Adipocyte (in vitro differentiated cells): ENCODE measurements at places on chromosomes 16 and 17.

- no peak for DNase-seq
Measured at GRCh38 chr17:49745175-49746139, 18.5 kb downstream of the FAM117A start.

DNA sequence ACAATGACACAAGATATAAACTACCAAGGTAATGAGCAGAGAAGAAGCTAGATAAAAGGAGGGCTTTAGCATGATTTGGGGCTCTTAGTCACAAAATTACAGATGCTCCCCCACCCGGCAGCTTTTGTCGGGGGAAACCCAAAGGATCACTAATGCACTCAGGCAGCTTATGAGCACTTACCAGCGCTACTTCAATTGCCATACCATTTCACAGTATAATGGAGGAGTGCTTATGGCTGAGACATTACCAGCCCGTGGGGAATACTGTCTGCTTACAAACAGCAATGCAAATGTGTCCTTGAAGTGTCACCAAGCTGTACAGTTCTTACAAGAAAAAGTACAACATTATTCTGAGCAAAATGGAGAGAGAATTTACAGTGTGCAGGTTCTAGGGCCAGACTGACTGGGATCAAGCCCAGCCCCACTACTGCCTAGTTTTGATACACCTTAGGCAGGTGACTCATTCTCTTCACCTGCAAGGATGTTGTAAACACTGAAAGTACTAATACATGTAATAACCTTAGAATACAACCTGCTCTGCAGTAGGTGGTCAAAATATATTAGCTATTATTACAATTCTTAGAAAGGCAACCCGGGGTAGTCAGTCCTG is 16.3 kb downstream of the ANKFY1 start:
- no peak for DNase-seq

GRCh38 chr17:43316522-43317142 is 82.2 kb upstream of the ARL4D start:
- DNase-seq = no peak

GRCh38 chr16:30064729-30065101 is 845 bp upstream of the ALDOA start:
- DNase-seq = no peak

GRCh38 chr17:12362853-12363455 is 302.7 kb upstream of the MYOCD start:
- DNase-seq = no peak

- no peak for DNase-seq
Measured at GRCh38 chr16:87369117-87369765, 14.3 kb downstream of the FBXO31 start.

DNA sequence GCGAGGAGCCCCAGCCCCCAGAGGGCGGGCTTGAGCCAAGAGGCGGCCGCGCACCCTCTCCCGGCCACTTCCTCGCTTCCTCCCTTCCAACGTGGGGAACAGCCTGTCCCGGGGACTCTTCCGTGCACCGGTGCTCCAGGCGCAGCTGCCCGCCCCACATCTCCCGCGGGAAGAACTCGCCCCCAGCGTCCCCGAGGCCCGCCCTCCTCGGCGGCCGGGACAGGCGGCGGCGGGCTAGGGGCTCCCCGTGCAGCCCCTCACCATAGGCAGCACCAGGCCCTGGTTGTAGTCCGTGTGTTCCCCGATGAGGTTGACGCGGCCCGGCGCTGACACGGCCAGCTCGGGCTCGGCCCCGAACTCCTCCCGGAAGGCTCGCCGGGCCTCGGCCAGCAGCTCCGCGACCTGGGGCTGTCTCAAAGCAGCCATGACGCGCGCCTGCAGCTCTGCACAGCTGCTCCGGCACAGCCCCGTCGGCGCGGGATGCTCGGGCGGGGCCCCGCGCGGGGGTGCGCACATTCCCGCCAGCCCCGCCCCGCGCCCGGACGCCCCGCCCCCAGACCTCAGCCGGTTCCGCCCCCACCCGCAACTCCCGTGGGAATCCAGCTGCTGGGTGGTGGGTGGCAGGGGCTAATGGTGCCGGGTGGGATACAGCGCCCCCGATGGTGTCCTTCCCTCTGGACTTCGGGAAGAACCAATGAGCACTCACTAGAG is at the start of gene GALK1:
Gene GALK1 (minus strand): TSS at position 482 of the 711 bp plus-strand sequence. CDS start 56 bp downstream, at position 426.
- DNase-seq = peak; percentile 90

DNA sequence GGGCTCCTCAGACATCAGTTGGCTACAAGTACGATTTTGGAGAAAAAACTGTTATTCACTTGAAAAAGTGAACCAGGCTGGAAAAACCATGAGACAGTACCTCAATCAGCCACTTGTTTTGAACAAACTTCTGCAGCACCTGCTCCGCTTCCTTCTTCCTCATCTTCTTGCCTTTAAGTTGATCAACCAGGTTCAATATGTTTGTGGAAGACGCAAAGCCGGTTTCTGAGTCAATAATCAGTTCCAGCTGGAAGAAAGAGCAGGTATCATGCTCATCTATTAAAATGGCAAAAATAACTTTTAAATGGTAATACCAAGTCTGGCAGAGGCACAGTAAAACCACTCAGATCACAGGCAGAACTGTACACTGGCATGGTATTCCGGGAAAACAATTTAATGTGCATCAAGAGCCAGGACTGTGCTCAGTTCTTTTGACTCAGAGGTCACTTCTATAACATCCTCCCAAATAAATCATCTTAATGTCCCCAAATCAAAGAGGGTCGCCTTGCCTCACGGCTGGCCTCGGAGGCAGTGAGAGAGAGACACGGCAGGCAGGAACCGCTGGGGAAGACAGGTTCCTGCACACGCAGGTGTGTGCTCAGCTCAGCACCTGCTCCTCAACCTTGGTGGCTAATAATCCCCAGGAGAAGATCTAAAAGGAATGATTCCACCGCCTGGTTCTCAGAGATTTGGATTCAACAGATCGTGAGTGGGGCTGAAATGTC is 29.7 kb downstream of the KDM8 start:
- DNase-seq = no peak

DNA sequence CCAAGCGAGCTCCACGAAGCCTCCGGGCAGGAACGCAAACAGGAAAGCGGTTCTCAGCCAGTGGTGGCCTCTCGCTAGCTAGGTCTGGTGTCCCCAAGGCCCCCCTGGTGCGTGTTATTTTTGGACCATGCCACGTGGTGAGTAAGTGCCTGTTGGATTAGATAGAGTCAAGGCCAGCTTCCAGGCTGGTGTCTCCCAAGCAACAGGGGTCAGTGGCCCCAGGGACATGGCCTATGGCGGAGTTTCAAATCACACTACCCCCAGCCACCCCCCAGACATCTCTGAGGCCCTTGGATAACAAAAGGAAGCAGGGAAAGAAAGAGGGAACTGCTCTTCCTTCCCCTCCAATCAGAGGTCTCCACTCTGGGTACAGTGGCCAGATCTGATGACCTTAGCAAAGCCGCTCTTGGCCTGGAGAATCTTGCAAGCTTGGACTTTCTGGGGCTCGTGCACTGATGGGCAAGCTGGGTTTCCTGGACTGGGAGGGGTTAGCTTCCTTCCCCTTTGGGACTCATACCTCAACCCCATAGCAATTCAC is 58.2 kb downstream of the MAF start:
- DNase-seq = no peak

DNA sequence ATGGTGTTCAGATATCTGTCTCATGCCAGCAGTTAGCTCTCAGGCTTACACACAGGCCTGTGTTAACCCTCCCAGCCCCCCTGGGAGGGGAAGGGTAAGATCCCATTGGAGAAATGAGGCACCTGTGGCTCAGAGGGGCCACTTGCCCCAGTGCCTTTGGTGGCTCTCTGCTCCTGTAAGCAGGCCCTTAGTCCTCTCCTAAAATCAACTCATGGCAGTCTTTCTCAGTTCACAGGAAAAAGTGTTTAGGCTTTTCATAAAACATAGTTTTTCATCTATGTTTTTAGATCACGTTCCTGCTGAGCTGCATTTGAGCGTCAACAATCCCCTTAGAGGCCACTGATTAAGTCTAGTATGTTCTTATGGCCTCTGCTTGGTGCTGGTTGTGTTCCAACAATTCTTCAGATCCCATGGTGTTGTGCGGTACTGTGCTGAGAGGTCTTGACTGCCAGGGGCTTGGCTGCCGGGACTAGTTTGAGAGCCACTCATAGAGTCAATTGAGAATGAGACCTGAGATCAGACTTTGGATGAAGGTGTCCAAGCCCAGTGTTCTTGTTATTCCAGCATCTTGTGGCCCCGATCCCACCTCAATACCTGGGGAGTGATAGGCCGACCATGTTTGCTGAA is 10.6 kb downstream of the TAOK2 start:
- no peak for DNase-seq

GRCh38 chr16:86505185-86505898 is 5.0 kb upstream of the FOXF1 start:
- peak; percentile 35 for DNase-seq

DNA sequence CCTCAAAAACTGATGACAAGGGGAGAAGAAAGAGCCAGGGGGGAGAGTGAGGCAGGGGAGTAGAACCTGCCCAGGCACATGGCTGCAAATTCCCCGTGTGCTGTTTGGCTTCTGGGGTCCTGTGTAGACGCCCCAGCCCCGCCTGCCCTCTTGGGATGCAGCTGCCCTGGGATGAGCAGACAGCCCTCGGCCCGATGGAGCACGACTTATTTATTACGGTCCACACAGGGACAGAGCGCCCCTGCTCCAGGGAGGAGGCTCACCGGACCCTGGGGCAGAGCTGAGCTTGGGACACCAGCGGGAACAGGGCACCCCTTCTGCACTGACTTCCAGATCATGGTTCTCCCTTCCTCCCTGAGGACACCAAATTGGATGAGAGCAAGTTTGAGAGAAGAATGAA is 9.1 kb downstream of the LDHD start:
- DNase-seq = no peak

GRCh38 chr16:73095885-73096421 is 48.0 kb upstream of the ZFHX3 start:
- no peak for DNase-seq

DNA sequence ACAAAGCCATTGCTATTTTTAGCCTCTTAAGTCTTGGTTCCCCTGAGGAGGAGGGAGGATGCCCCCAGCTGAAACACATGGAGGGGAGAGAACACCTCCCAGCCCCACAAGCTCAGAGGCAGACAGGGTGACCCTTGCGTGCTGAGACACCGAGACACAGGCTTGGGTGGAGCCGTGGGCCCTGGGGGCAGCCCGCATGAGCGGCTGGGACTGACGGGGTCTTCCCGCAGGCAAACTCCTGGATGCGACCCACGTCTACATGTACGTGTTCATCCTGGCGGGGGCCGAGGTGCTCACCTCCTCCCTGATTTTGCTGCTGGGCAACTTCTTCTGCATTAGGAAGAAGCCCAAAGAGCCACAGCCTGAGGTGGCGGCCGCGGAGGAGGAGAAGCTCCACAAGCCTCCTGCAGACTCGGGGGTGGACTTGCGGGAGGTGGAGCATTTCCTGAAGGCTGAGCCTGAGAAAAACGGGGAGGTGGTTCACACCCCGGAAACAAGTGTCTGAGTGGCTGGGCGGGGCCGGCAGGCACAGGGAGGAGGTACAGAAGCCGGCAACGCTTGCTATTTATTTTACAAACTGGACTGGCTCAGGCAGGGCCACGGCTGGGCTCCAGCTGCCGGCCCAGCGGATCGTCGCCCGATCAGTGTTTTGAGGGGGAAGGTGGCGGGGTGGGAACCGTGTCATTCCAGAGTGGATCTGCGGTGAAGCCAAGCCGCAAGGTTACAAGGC is 9.8 kb downstream of the SLC16A3 start:
- peak; percentile 49 for DNase-seq

DNA sequence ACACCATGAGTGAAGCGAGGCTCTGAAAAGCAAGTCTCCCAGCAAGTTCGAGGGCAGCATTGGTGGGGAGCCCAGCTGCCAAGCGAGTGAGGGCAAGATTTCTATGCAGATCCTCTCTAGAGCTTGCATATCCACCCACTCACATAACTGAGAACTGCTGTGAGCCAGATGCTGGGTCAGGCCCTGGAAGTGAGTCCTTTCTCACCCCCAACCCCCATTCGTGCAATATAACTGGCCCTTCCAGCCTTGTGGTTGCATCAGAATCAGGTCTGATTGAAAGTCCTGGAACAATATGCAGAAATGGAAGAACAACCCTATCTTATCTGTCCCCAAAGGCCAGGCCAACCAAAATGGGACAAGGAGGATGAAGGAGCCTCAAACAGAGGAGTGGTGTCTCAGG is 146.6 kb downstream of the IRX5 start:
- peak; percentile 22 for DNase-seq

- DNase-seq = no peak
Measured at GRCh38 chr17:80731323-80731722, 186.7 kb downstream of the RPTOR start.

DNA sequence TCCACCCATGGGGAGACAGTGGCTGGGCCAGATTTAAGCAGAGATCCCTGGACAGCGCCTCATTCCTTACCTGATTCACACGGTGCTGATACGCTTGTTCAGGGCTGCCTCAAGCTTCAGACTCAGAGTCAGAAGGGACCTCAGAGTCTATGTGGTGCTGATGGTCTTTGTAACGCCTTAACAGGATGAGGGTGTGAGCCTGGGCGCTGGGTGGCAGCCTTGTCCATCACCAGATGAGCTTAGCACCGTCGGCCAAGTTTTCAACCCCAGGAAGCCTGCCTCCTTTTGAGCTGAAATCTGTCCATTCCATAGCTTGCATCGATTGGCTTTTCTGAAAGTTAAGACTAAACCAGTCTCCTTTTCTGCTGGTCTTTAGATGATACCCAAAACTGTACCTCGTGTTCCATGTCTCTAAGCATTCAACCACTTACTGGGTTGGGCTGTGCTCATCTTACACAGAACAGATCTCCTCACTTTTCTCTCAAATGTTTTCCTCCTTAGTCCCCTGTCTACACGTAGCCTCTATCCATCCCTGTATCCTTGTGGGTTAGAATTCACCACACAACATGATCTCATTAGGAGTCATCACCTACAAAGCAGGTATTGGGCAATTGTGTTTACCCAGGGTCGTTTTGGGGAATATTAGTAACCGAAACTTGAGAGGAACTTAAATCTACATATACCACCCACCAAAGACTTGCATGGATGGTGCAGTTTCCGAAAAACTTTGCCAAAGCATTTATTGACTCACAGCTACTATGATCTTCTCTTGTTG is 573.4 kb downstream of the CDH13 start:
- no peak for DNase-seq

- no peak for DNase-seq
Measured at GRCh38 chr17:50908860-50909764, 43.0 kb upstream of the TOB1 start.

DNA sequence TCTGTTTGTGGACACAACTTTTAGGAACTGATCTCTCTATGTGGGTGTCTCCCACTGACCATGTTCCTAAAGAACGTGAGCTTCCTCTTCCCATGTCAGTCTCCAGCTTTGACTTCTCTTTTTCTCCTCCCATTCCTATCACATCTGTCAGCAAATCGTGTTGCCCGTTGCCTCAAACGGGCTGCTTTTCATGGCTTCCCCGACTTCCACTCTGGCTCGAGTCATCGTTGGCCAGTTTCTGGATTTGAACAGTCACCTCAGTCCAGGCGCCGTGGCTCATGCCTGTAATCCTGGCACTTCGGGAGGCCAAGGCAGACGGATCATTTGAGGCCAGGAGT is 5.4 kb downstream of the ABCC1 start:
- no peak for DNase-seq
